ENCODE measurements at places on chromosomes 16 and 17.

- no peak for DNase-seq
These were observed 234.2 kb upstream of the TOX3 start for GRCh38 chr16:52781005-52781630.

GRCh38 chr16:12901597-12902461 lies at the start of gene SHISA9:
SHISA9 (plus strand) TSS chr16:12901598.
- no peak for DNase-seq

DNA sequence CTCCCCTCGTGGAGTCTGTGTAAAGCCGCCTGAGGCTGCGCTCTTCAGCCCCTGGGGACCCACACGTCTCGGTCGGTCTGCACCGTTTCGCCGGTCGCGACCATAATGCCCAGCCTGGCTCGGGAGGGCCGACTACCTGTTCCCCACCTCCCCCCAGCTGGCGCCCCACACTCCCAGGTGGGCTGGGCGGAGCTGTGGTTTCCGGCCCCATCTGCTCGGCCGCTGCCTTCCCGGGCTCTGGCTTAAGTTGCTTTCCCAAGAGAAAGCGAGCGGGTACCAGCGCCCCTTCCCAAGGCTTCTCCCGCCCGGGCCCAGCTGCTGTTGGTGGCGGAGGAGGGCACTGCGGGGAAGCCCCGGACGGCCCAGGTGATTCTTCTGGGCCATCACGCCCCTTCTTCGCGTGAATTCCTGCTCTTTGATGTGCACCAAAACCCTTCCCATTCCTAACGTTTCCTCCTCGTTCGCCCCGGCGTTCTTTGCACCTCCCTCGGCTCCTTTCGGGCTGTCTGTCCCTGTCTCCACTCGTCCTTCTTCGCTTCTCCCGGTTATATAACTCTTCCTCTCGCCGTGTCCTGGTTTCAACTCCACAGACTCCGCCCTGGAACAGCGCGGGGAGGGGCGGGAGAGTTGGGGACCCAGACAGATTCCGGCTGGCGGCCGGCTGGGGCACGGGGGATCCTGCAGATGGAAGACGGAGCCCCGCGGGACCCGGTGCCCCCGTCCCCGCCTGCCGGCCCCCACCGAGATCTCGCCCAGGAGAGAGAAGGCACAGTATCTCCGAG lies 2.0 kb downstream of the KDM6B start:
- no peak for DNase-seq

- DNase-seq: no peak
These were observed 183.6 kb upstream of the PMFBP1 start for GRCh38 chr16:72355561-72355960.

DNA sequence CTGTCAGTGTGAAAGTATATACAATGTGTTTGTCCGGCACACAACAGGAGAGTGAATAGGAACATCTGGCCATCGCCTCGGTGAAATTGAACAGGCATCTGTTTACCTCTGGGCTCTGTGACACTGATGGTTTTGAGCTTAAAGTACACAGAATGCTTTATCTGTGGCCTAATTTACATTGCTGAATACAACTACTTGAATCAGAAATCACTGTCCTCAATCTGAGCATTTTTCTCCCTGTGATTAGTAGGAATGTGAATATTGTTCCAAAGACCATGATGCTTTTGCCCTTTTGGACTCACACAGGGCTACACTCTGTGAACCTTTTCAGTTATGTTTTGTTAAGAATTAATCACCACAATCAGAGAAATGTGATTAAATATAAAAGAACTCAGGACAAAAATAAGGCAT lies 323.0 kb upstream of the TBX2 start:
- no peak for DNase-seq

DNA sequence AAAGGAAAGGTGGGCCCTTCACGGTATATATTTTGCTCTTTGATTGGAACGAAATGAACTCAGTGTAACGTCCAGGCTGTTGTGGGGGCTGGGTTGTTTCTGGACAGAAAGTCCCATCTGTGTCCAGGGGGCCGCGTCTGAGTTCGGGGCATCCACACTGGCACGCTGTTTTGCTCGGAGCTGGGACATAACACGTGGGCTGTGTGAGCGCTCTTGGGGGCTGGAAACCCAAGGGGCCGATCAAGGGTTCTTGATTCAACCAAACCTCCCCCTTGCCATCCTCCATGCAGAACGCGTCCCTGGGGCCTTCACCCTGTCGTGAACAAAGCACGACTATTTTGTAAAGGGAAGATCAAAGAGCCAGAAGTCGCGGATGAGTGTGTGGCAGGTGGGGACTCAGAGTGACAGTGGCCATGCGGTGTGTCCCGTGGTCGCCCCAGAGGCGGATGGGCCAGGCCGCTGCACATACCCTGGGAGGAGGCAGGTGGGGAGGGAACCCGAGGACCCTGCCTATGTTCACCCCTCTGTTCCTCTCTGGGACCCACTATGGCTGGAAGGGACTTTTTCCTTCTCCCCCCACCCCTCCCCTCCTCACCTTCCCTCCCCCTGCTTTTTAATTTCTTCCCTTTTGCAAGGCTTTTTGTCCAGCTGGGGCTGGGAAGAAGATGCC lies 387.2 kb downstream of the SEC14L1 start:
- no peak for DNase-seq

GRCh38 chr17:13374203-13375143 lies 227.3 kb downstream of the HS3ST3A1 start:
- no peak for DNase-seq

GRCh38 chr16:49342336-49343265 lies 31.0 kb upstream of the C16orf78 start:
- no peak for DNase-seq

- DNase-seq: no peak
These were observed 351.5 kb downstream of the BCAS3 start for GRCh38 chr17:61029181-61029580.

- no peak for DNase-seq
These were observed 20.7 kb upstream of the MYLK3 start for GRCh38 chr16:46768809-46769208.

DNA sequence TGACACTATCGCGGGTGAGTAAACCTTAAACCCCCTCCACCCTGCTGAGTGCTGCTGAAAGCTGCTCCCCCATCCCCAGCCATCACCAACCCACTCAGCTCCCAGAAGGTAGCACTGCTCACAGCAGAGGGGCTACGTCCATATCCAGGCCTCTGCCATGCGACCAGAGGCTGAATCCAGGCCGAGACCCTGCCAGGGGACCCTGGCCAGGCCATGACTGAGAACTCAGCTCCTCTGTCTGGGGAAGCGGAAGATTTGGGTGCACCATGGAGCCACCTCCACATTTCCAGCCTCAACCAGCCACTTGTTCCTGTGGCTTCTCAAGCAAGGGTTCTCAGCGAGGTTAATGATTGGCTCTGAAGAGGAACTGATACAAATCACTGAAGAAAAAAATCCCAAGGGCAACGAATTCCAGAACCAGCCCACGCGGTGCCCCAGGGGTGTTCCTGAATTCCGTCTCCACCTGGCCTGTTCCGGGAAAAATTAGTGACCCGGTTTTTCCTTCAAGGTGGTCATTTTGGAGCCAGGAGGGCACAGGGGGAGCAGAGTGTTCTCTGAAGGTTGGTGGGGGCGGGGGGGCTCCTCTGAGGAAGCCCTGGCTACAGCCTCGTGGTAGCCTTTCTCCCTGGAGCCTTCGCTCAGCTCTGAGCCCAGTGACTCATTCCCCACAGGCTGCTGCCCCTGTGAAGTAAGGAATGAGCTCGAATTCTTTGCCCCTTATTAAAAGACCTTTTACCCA lies 9.3 kb upstream of the SLC16A5 start:
- peak; percentile 44 for DNase-seq

DNA sequence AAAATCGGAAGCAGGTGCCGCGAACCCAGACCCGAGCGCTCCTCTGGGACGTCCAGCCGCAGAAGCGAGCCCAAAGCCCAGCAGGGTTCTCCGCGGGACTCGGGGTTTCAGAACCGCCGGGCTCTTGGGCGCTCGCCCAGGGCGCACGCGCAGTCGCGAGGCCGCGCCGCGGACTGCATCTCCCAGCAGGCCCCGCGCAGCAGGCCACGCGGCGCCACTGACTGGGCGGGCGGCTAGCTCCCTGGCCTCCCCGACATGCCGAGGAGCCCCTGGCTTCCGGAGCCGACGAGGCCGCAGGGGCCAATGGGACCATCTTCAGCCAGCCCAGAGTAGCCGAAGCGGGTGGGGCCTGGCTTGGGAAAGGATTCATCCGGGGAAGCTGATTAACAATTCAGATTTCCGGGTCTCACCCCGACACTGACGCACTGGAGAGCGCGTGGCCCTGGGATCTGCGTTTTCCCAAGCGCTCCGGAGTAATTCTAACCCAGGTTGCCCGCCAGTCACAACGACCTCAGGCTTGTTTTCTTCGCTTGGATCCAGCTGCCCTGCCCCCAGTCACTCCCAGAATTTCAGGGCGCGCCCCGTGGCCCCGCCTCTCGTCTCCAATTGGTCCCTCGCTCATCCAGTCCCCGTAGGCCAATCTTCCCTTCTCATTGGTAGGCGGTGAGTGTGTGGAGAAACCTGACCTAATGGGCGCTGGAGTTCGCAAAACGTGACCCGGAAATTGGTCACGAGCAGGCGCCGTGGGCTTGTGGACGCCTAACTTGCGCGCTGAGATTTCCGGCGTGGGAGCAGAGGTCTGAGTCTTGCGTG lies at the start of gene ZNF263:
Gene ZNF263 (plus strand): TSS at position 762 of the 813 bp plus-strand sequence. CDS start 328 bp downstream, outside the sequence.
- peak; percentile 92 for DNase-seq

- DNase-seq: no peak
These were observed 86.7 kb downstream of the SHISA9 start for GRCh38 chr16:12988071-12988470.

GRCh38 chr17:59829217-59830006 lies 63.3 kb downstream of the TUBD1 start:
- peak; percentile 77 for DNase-seq

DNA sequence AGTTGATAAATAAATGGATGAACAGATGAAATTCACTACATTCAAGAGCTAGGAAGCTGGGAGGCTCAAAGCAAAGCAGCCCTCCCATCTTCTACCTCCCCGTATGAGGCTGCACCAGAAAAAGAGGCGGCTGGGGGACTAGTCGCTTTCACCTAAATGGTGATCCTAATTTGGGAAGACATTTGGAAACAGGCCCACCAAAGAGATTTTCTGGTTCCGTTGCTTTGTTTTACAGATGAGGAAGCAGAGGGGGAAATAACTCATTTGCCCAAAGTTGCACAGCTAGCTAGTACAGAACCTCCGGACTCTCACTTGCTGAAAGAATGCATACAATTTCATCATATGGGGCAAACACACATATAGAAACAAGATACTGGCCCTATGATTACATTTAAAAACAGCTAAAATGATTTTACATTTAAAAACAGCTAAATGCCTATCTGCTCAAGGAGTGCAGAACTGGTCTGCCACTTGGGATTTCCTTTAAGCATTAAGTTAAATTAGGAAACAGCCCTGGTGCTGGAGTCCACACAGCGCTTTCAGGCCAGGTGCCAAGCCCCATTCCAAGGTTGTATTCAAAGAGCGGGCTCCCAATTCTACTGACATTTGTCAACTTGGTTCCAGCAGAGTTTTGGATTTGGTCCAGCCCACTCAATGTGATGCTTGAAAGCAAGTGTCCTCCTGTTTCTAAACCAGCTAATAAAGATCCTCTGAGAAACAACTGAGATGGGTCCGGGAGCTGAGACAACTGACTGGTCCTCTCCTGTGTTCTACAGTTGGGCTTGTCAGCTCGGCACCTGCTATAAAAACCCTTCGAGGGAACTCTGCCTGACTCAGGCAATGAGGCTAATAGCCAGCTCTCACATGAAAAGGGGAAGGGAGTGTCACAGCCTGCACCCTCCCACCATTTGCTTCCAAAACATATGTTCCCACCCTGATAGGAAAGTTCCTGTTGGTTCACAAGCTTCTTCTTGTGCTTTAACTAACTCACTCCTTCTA lies 11.7 kb downstream of the ERN1 start:
- DNase-seq: no peak

DNA sequence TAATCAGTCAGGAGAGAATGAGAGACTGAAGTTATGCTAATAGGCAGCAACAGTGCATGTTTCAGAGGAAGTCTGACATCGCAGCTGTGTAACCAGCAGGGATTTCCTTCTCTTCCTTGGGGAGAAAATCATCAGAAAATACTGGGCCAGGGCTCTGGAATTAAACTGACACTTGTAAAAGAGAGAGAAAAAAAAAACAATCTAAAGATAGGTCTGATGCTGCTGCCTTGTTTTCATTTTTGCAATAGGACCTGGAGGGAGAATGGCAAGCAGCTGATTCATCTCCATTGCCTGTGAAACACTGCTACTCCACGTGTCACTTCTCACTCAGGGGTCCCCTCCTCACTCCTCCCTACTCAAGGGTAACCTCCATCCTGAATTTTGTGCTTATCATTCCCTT lies 17.7 kb upstream of the CORO6 start:
- DNase-seq: no peak

GRCh38 chr16:10016752-10017151 lies 165.5 kb downstream of the GRIN2A start:
- DNase-seq: no peak

DNA sequence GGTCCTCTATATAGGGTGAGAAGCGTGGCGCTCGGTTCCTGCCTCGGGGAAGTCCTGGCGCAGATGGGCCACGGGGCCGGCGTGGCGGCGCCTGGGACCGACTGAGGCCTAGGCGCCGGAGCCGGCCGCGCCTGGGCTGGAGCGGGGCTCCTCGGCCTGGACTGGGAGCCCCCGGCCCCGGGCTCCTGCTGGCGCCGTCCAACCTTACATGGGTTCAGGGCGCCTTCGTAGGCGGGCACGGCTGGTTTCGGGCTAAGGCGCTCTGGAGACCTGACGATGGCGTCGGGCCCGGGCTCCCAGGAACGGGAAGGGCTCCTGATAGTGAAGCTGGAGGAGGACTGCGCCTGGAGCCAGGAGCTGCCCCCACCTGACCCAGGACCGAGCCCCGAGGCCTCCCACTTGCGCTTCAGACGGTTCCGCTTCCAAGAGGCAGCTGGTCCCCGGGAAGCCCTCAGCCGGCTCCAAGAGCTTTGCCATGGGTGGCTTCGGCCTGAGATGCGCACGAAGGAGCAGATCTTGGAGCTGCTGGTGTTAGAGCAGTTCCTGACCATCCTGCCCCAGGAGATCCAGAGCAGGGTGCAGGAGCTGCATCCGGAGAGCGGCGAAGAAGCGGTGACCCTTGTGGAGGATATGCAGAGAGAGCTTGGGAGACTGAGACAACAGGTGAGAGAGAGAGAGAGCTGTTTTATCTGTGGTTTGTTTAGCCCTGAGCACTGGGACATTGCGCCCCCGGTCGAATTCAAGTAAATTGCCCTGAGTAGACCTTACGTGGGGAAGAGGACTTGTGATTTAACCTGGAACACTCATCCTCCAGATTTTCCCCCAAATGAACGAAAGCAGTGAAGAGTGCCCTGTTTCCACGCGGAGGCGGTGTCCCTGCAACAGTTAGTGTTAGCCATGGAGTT lies 504 bp downstream of the ZNF263 start:
- DNase-seq: no peak

GRCh38 chr17:59766491-59766890 lies 59.0 kb downstream of the VMP1 start:
- DNase-seq: no peak

- peak; percentile 59 for DNase-seq
These were observed 4.6 kb downstream of the UNC119 start for GRCh38 chr17:28547623-28548416.

DNA sequence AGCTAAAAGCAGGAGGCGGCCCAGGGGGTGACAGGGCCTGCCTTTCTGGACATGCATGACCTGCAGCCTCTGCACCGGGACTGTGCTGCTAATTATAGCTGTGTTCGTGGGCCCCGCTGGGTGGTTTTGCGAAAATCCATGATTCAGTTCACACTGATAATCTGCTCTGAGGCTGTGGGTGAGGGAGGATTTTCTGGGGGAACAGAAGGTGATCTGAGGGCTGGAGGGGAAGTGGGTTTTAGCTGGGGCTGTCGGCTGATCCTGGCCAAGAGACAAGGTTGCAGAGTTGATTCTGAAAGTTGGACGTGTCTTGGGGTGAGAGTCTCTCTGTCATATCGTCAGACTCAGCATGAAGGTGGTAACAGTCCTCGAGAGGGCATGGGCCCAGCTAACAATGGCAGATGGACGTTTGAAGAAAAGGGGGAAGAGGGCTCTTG lies 187.5 kb upstream of the ZNF469 start:
- DNase-seq: no peak

- no peak for DNase-seq
These were observed 13.0 kb downstream of the SPIRE2 start for GRCh38 chr16:89841275-89841674.
